Femur (tissue), 1 donor: ENCODE measurements at places on chromosomes 12 and 14.
A peak's percentile ranks its signal among the peaks of the same experiment; 100 is the strongest.

DNA sequence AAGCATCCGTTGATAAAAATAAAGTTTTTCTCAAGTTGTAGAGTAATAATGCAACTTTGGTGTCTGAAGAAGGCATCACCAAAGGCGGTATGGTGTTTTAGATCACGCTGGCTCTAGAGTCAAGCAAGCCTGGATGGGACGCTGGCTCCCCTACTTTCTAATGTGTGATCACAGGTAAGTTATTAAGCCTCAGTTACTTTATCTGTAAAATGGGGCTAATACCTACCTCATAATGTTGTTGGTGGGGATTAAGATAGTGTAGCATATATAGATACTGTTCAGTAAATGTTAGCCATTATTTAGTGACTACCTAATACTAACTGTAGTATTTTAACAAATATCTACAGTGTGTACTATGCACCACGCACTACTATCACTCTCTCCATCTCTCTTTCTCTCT lies 45.8 kb downstream of the SLC38A1 start:
- no peak for DNase-seq

GRCh38 chr12:86711731-86712130 lies 455.5 kb upstream of the MGAT4C start:
- DNase-seq, result no peak

- DNase-seq, result no peak
These were observed 33.4 kb upstream of the SYNDIG1L start for GRCh38 chr14:74459289-74459946.

DNA sequence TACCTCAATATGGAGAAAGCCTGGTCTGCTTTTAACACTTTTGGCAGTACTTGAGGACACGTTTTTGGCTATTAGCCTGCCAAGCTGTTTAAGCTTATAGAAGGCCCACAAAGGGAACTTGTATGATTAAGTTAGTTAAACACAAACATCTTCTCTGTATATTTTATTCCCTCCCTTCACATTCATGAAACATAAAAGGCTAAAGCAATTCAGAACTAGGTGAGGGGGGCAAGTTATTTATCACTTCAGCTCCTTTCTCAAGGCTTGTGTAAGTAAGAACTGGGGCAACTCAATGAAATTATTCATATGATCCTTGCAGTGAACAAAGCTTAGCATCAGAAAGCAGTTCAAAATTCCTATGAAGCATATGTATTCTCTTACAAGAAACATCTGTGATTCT lies 7.5 kb downstream of the PRICKLE1 start:
- DNase-seq, result peak; percentile 79

DNA sequence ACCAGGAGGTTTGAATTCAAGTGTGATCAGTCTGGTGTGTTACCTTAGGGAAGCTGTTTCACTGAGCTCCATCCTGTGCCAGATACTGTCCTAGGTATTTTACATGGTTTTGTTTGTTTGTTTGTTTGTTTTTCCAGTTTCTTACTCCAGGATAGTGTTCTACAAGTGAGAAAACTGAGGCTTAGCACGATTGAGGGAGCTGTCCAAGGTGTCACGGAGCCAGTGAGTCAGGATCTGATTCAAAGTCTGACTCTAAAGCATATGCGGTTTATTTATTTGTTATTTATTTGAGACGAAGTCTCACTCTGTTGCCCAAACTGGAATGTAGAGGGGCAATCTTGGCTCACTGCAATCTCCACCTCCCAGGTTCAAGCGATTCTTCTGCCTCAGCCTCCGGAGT lies 79.7 kb upstream of the GNG2 start:
- no peak for DNase-seq

- no peak for DNase-seq
These were observed 26.3 kb downstream of the LMNTD1 start for GRCh38 chr12:25526778-25527177.

DNA sequence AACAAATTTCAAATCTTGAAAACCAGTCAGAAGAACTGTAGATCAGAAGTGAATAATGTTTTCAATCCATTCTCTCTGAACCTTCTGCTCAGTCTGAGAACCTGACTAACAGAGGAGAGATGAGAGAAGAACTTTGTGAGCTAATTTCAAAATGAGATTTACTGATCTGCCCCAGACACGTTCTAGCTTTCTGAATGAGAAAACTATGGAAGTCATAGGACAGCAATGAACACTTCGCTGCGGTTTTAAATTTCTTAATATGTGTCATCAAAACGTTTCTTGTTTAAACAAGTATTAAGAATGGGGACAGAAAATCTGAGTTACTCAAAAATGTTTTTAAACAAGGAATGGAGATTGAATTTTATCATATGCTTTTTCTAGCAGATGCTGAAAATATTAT lies 66.6 kb upstream of the FAR2 start:
- no peak for DNase-seq

DNA sequence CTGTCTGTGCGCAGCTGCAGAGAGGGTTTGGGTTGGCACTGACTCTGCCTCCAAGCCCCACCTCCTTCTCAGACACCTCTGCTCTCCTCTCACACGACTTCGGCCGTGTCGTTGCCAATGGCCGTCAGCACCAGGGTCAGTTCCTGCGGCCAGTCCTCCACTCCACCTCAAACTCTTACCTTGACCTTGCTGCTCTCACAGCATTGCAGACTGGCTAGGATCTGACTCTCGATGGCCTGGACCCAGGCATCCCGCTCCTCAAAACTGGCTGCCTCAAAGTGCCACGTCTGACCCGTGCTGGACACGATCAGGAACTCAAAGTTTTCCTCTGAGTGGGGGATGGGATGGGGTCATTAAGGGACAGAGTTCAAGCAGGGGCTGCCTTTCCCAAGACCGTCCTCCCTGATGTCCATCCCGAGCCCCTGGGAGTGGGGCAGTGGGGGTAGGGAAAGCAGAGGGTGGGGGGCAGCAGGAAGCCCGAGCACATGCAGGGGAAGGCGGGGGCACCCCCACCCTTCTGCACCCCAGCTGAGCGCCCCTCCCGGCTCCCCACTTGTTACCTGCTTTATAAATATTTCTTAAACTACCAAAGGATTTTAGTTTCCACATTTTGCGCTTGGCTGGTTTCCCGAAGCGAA lies 10.7 kb downstream of the AGAP2 start:
- DNase-seq, result no peak
